ENCODE measurements at places on chromosomes 1 and 21.

GRCh38 chr21:35311985-35312384 lies 262.9 kb upstream of the RUNX1 start:
- no peak for DNase-seq

- DNase-seq: no peak
These were observed 14.1 kb downstream of the PIK3C2B start for GRCh38 chr1:204480515-204480914.

DNA sequence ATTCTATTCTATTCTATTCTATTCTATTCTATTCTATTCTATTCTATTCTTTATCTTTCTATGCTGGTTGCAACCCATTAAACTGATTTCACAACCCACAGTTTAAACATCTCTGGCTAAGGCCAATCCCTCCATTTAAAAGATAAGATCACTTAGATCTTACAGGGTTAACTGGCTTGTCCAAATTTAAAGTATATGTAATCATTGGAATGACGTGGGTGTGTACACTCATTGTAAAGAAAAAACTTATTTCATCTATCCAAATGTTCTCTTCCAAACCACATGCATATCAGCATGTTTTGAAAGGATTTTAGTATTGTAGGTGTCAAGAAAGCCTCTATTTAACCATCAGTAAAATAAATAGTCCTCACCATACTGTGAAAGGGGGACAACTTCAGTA lies 299.6 kb upstream of the RUNX1 start:
- DNase-seq: no peak

GRCh38 chr1:27609210-27609555 lies 5.2 kb upstream of the AHDC1 start:
- no peak for DNase-seq

DNA sequence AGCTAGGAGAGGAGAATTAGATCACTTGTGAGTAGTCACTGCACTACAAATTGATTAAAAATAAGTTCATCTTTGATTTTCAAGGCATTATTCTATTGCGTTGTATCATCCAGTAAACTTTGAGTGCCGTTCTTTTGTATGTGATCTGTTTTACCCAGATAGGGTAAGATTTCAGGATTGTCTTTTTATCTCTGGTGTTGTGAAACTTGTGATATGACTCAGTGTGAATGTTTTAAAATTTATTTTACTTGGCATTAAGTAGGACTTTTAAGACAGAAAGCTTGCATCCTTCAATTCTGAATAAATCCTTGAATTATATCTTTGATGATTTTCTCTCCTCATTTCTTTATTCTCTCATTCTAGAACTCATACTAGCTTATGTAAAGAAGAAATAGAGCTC lies 93.3 kb upstream of the ADAMTS5 start:
- no peak for DNase-seq

GRCh38 chr1:181091309-181092040 lies 3.0 kb downstream of the IER5 start:
- DNase-seq: no peak

DNA sequence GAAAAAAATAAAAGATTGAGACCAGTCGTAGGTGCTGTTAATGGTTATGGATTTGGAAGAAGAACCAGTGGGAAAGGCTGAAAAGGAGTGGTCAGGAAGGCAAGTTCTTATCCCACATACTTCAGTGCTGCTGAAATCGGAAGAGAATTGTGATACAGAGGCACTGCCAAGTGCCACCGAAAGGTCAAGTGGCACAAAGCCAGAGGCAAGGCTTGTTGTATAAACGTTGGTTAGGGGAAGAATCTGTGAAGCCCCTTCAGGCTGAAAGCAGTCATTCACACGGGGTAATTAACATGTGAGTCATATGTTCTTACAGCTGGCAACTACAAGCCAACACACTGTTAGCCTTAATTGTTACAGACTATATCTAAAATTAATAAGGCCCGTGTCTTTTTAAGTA lies 48.8 kb downstream of the ZBTB40 start:
- peak; percentile 53 for DNase-seq

- no peak for DNase-seq
These were observed at the start of gene CD48 for GRCh38 chr1:160711602-160712311. Gene CD48 (minus strand): TSS chr1:160711822. CDS start chr1:160711763, 59 bp downstream.

DNA sequence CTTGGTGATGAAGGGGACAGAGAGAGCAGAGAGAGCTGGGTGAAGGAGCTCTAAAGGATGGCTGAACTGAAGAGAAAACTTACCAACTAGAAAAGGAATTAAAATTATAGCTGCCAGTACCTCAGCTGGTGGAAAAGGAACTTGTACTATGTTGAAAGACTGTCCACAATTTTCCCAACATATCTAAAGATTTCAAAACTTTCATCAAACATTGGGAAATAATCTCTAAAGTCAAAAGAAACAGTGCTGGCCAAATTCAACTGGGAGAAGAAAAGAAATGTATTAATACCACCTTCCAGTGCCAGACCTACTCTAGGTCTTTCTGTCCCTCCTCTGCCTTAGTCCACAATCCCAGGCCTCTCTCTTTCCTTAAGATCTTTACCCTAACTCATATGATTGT lies 6.1 kb downstream of the SMG5 start:
- no peak for DNase-seq

- DNase-seq: no peak
These were observed 420.6 kb upstream of the DEPDC1 start for GRCh38 chr1:68917456-68917855.

DNA sequence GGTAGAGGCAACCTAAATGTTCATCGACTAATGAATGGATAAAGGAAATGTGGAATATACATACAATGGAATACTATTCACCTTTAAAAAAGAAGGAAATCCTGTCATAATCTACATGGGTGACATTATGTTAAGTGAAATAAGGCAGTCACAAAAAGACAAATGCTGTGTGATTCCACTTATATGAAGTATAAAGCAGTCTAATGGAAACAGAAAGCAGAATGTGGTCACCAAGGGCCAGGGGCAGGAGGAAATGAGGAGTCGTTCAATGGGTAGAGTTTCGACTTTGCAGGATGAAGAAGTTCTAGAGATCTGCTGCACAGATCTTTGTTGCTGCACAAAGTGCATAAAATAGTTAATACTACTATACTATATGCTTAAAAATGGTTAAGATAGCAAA lies 7.8 kb downstream of the DIPK1A start:
- no peak for DNase-seq

- DNase-seq: no peak
These were observed 28.1 kb downstream of the ADAM30 start for GRCh38 chr1:119868176-119868575.

DNA sequence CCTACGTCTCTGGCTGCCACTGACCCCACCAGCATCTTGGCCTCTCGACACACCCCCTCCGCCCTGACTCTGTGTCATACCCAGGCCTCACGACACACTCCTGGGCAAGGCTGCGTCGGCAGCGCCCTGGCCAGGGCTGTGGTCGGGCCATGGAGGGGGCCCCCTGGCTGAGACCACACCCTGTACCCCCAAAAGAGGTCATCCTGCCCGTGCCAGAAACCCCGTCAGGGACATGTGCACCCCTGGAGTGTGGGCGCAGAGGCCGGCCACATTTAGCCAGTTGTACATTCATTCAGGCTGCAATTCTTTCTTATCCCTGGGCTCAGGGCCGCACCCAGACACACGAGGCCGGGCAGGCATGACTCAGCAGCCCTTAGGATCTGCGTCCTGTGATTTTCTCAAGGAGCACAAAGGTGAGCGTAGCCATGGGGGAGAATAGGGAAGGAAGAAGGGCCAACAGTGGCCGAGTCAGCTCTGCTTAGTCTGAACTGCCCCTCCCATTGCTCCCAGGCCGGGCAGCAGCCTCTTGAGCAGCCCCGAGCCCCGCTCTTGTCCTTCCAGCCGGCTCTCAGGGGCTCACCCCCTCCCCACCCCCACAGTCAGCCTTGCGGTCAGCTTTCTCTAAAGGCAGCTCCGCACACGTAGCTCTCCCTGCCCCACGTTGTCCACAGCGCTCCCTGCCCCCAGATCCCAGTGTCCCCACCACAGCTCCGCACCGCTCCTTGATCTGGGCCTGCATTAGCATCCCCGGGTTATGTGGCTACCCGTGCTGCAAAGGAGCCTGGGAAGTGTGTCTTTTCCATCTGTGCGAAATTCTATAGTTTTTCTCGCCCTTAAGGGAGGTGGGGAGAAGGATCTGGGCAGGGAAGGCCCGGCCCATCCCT lies 7.9 kb downstream of the CSTB start:
- DNase-seq: no peak

GRCh38 chr1:40748841-40749718 lies 34.5 kb upstream of the KCNQ4 start:
- DNase-seq: no peak

- DNase-seq: no peak
These were observed 15.4 kb upstream of the EFHD2 start for GRCh38 chr1:15394258-15394690.

DNA sequence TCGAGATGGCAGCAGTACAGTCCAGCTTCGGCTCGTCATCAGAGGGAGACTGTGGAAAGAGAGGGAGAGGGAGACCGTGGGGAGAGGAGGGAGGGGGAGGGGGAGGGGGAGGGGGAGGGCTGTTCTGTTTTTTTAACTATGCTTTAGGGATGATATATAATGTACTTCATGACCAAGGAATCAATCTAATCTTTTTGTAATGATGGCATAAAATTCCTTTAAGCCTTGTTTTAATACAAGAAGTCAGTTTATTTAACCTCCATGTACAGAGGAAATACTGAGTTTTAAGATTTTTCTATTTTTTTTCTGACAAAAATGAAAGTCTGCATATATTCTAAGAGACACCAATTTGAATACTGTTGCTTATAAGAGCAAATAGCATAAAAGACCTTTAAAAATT lies 41.9 kb downstream of the PTBP2 start:
- no peak for DNase-seq

- no peak for DNase-seq
These were observed 28.2 kb upstream of the LRRC39 start for GRCh38 chr1:100206301-100206700.

- no peak for DNase-seq
These were observed 55.0 kb downstream of the FCRL5 start for GRCh38 chr1:157497284-157497683.

DNA sequence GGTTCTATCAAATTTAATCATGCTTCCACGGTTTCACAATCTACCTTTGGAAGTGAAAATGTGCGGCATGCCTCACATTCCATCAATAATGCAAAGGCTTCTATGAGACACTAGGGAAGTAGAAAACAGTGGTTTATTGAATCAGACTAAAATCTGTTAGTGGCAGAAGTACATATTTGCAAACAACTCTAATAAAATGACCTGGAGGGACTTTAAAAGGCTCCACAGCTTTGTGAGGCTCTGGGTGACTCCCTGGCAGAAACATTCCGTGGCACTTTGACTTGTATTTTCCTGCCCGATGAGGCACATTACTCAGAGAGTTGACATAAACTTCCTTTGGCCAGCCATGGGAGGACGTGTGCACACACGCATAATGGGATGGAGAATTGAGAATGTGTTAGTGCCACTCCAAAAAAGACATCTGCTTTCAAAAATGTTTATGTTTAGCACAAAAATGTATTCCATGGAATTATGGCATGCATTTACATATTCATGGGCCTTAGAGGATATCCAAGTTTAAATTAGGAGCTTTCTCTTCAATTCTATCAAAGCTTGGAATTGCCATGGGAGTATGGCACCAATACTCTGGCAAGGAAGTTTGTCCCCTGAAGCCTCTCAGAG lies 60.0 kb upstream of the SSX2IP start:
- no peak for DNase-seq

DNA sequence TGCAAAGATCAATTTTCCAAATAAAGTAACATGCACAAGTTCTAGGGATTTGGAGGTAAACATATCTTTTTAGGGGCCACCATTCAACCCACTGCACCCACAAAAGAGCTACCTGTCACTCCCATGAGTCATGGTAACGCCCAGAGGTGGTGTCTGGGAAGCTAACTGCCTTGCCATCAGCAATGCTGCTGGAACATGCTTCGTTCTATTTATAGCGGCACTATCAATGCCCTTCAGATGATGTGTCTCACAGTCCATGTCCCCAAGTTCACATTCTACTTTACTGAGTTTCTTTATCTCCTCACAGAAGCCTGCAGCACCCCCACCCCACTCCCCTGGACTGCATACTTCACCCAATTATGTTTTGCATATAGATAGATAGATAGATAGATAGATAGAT lies 95.4 kb downstream of the LPAR3 start:
- no peak for DNase-seq

DNA sequence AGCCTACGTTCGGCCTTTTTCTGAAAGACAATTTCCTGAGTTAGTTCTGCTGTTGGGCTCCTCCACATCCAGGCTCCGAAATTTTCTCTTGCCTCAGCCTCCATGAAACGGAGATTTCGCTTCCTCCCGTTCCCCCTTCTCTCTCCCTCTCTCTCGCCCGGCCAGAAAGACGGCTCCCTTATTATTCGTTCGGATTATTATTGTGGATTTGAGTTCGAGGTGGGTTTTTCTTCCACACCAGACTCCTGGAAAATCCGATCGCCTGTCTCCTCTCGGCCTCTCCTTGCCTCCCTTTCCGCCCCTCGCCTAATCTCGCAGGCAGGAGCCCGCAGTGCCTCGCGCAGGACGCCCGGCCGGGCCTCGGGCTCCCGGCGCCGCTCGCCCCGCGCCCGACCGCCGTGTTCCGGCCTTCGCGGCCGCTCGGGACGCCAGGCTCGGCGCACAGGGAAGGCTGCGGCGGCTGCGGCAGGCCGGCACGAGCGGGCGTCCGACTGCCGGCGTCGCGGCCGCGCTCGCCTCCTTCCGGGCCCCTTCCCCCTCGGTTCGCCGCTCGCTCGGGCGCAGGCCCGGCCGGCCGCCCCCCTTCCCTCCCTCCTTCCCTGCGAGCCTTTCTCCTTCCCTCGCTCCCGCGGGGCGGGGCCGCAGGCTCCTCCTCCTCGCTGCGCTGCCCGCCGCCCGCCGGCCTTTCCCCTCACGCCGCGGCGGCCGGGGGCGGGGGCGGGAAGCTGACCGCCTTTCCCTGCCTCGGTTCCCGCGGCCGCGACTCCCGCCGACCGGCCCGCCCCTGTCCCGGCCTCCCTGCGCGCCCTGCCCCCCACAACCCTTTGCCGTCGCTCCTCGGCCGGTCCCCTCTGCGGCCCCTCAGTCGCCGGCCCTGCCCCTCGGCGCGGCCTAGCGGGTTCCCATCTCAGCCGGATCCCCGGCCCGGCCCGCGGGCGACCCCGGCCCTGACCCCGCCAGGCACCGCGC lies at the start of gene ARHGEF11:
Gene ARHGEF11 (minus strand): TSS at position 493 of the 969 bp plus-strand sequence. CDS start 1,412 bp downstream, outside the sequence.
- DNase-seq: peak; percentile 91

DNA sequence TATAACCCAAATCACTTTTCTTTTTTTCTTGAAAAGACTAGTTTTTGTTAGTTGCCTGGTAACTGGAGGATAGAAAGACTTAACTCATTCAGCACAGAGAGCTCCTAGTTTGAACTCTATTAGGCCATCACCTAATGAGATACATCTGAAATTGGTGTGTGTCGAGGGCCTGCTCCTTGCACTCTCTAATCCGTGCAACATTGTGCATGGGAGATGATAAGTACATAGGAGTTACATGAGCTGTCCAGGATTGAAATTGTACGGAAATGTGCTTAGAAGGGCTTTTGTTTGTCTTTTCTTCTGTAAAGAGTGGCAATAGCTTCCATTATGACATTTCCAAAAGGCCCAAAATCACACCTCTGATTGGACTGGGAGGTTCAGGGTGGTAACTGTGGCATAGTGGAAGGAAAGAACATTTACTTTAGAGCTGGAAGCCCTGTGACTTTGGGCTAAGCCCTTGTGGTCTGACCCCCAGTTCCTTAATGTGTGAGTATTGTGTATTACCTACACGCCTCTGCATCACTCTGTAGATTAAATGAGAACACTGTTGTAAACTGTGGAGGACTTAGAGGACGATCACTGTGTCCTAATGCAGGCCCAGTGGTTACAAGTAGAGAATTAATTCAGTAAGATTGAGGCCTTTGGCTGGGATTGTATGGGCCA lies 71.2 kb downstream of the FGGY start:
- DNase-seq: no peak

GRCh38 chr1:223244366-223245103 lies 101.5 kb upstream of the TLR5 start:
- DNase-seq: no peak
